ENCODE measurements at places on chromosomes 5 and 9.

DNA sequence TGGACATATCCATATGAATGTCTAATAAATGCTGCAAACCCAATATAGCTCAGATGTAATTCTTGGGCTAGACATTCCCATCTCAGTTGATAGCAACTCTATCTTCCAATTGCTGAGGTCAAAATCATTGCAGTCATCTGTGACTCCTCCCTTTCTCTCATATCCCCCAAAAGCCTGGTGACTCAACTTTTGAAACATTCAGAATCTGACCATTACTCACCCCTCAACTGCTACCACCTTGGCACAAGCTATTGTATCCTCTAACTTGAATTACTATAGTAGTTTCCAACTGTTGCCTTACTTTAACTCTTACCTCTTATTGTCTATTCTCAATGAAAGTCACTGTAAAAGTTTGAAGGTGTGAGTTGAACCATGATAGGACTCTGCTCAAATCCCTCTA, 600.1 kb upstream of the RGMB start:
- DNase-seq = no peak

- DNase-seq = no peak
Observed at GRCh38 chr5:15363601-15364000, 136.4 kb upstream of the FBXL7 start.

GRCh38 chr5:119273391-119273839, 82.4 kb upstream of the TNFAIP8 start:
- no peak for DNase-seq

- no peak for DNase-seq
Observed at GRCh38 chr5:14209222-14209822, 66.2 kb downstream of the TRIO start.

DNA sequence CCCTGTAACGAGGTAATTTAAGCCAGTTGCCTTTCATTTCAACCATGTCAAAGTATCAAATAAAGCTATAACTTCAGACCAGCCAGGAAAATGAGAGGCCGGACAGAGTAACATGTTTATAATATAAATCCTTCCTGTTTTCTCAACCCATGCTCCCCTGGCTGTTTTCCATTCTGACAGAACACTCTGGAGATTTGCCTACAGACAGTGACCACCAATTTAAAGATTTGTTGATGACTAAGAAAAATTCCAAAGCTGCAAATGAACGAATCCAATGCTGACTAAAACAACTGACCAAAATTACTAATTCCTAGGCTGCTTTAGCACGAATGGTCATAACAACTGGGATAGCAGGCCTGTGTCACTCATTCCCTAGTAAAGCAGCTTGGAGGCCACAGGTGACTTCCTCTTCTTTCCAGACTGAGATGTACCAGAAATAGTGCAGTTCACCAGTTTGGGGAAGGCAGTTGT, 141.4 kb downstream of the AOPEP start:
- DNase-seq = peak; percentile 56

DNA sequence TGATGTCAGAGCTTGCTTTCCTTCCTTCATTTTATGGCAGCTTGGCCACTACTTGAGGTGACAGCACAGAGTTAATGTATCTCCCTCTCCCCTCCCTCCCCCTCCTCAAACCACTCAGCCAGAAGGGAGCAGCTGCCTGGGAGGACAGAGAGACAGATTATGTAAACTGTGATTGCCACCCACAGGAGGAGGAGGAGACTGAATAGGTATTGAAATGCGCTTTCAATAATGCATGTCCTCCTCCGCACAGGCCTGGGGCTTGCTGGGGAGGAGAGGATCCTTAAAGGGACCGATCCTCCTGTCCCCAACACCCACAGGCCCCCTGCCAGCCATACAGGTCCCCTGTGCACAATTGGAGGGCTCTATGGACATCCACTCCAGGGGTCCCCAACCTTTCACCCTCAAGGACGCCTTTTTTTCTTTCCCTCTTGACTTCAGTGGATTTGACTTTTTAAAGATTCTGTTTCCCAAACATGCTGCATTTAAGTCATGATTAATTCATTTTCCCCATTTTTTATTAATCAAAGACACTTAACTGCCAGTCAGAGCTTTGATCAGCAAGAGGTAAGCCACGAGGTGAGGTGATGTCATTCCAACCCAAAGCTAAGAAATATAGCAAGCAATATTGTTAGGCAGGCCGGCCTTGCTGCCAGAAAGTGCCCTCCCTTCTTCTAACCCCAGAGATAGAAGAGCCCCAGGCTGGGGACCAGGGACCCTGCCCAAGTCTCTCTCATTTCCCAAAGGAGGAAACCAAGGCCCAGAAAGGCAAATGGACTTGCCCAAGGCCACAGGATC, 47.5 kb upstream of the CPLX2 start:
- DNase-seq = peak; percentile 88

DNA sequence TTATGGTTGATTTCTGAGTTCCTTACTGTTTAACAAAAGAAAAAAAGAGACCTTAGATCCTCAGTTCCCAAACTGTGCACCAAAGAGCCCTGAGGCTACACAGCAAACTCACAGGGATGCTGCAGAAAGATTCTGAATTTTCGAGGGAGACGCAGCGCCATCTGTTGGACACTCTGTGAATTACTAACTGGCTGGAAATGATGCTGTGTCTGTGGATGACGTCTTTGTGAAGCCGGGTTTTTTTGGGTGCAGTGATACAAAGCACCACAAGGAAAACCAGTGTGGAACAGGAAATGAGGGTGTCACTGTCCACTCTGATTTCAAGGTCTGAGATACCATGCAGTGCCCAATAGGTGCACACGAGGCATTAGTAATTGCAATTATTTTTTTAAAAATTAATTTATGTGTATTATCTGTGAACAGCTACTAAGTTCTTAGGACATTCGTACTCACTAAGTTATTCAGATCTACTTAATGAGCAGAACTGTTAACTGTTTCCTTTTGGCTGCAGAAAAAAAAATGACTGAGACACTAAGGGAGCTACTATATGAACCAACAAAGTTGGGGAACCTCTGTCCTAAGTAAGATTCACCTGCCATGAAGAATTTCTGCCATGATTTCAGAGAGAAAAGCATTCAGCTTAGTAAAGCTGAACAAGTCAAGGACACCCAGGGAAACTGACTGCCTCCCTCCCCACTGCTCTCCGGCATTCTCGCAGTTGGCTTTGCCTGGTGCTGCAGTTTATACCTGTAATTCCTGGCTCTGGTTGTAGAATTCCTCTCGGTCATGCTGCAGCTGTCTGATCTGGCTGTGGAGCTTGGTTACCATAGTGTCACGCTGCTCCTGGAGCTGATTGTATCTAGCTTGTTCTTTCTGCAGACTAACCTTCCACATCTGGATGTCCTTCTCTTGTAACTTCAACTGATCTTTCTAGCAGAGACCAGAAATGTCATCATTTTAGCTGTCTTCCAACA, 23.4 kb downstream of the SPACA9 start:
- peak; percentile 92 for DNase-seq

GRCh38 chr9:117044241-117044640, 357.1 kb downstream of the TRIM32 start:
- no peak for DNase-seq

GRCh38 chr5:33258553-33258952, 182.2 kb upstream of the TARS1 start:
- DNase-seq = no peak

- DNase-seq = peak; percentile 57
Observed at GRCh38 chr9:112945620-112946208, 55.0 kb upstream of the SLC46A2 start.

Data from DMS53 (cell line).